ENCODE measurements at places on chromosomes 1 and 21. TPM values are rescaled to one million over a fixed set of nuclear protein-coding genes. Genes with fewer than 3 reads are reported as not detected.

The SMG5 gene
- polyA plus RNA-seq, result 11.8 TPM

DNA sequence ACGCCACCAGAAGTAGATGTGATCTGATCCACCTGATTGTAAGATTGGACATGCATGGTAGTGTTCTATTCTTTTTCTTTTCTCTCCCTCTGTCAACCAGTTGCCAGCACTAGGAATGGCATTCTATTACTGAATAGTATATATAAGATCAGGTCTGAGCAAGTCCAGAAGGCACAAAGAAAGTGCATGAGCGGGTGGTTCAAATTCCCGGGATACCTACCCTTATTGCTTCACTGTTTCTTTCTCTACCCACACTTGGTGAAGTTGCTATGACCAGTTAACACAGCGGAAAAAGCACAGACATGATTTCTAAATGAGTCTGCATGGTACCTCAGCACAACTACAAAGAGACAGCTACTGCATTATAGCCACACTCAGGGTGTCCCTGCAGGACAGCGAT is 64.0 kb downstream of the SLC9A1 start:
- peaks cover 5% of the 10 kb centered on the region for H3K4me1 ChIP-seq
- H3K36me3 ChIP-seq, result no peaks in the 10 kb centered on the region
- no peak overlapping the region for H3K27ac ChIP-seq

The CRP gene
- polyA plus RNA-seq, result not detected

- H3K27me3 ChIP-seq, result no peaks in the 10 kb centered on the region
- H3K4me3 ChIP-seq, result no peak overlapping the region
- no peak for DNase-seq
- no peak overlapping the region for H3K27ac ChIP-seq
- H3K4me1 ChIP-seq, result peaks cover 40% of the 10 kb centered on the region
Observed at GRCh38 chr1:181151378-181152326, 63.2 kb downstream of the IER5 start.

DNA sequence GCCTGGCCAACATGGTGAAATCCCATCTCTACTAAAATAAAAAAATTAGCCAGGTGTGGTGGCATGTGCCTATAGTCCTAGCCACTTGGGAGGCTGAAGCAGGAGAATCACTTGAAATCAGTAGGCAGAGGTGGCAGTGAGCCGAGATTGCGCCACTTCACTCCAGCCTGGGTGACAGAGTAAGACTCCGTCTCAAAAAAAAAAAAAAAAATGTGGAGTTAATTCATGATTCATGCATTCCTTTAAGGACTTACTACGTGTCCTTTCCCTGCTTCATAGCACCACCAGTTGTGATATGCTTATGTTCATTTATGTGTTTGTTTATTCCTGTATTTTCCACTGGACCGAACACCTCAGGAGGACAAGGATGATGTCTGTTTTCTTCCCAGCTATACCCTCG is 12.7 kb upstream of the PRELP start:
- H3K27ac ChIP-seq, result no peak overlapping the region
- no peak for DNase-seq
- no peaks in the 10 kb centered on the region for H3K27me3 ChIP-seq
- H3K4me1 ChIP-seq, result peaks cover 38% of the 10 kb centered on the region

The HS2ST1 gene
- 23.4 TPM for polyA plus RNA-seq

DNA sequence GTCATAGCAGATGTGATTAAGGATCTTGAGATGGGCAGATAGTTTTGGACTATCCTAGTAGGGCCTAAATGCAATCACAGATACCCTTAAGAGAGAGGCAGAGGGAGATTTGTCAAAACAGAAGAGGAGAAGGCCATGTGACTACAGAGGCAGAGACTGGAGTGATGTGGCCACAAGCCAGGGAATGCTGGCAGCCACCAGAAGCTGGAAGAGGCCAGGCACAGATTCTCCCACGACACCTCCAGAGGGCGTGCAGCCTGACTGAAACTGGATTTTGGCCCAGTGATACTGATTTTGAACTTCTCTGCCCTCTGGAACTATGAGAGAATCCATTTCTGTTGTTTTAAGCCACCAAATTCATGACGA is 52.1 kb upstream of the EPS8L3 start:
- H3K27me3 ChIP-seq, result no peaks in the 10 kb centered on the region
- peak overlapping the region; percentile 35 for H3K4me3 ChIP-seq
- peaks cover 54% of the 10 kb centered on the region for H3K4me1 ChIP-seq
- no peak for DNase-seq
- no peak overlapping the region for H3K27ac ChIP-seq
- H3K36me3 ChIP-seq, result no peaks in the 10 kb centered on the region

- H3K4me3 ChIP-seq, result no peak overlapping the region
- no peaks in the 10 kb centered on the region for H3K36me3 ChIP-seq
- DNase-seq, result no peak
- peaks cover 50% of the 10 kb centered on the region for H3K27me3 ChIP-seq
Observed at GRCh38 chr1:11473491-11474034, 5.4 kb upstream of the DISP3 start.

GRCh38 chr1:52593495-52593894 is 8.7 kb upstream of the GPX7 start:
- H3K27me3 ChIP-seq, result no peaks in the 10 kb centered on the region
- no peaks in the 10 kb centered on the region for H3K36me3 ChIP-seq
- no peak overlapping the region for H3K4me3 ChIP-seq
- DNase-seq, result no peak
- no peak overlapping the region for H3K27ac ChIP-seq

The CSTB gene
- 25.1 TPM for polyA plus RNA-seq

- H3K36me3 ChIP-seq, result no peaks in the 10 kb centered on the region
- no peak for DNase-seq
- H3K27me3 ChIP-seq, result peaks cover 10% of the 10 kb centered on the region
- H3K4me3 ChIP-seq, result no peak overlapping the region
Observed at GRCh38 chr1:180208264-180208663, 21.8 kb upstream of the LHX4 start.

DNA sequence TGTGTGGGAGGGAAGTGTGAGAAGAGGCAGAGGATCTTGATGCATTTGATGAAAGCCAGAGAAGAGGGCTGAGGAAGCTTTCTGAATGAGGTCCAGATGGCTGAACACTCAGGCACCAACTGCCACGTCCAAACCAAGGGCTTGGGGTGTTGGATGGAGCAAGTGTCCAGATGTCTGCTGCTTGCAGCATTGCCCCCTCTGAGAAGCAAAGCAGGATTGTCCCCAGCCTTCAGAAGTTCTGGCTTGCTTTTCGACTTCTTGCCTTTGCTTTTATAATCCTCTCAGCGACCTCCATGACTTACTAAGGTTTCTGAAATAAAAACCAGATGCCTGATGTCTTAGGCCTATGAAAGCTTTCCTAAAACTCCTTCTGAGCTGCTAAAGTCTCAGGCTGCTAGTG is 182.5 kb downstream of the HUNK start:
- no peak overlapping the region for H3K4me3 ChIP-seq
- no peak for DNase-seq
- H3K27ac ChIP-seq, result no peak overlapping the region
- H3K36me3 ChIP-seq, result peaks cover 5% of the 10 kb centered on the region
- H3K27me3 ChIP-seq, result no peaks in the 10 kb centered on the region

- H3K27me3 ChIP-seq, result peaks cover 42% of the 10 kb centered on the region
- DNase-seq, result no peak
- peaks cover 8% of the 10 kb centered on the region for H3K4me1 ChIP-seq
Observed at GRCh38 chr1:42860339-42861013, 14.1 kb downstream of the ZNF691 start.

The CACHD1 gene
- not detected for polyA plus RNA-seq

DNA sequence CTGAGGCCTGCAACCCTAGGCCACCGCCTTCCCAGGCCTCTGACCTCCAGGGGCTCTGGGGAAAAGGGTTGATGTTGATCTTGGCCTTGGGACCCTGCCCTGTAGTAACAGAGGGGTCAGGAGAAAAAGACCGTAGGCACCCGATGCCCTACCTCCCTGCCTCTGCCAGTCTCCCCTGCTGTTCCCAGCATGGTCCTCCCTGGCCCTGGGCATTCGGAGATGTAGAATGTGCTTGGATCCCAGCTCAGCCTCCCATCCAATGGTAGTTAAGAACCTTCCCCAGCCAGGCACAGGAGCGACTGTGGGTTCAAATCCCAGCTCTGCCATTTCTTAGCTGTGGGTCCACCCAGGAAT is 72.0 kb upstream of the TARDBP start:
- peaks cover 47% of the 10 kb centered on the region for H3K27me3 ChIP-seq
- H3K4me1 ChIP-seq, result peaks cover 36% of the 10 kb centered on the region
- H3K27ac ChIP-seq, result no peak overlapping the region
- peak overlapping the region; percentile 30 for H3K4me3 ChIP-seq
- no peaks in the 10 kb centered on the region for H3K36me3 ChIP-seq

The GNAT2 gene
- not detected for polyA plus RNA-seq

- no peak for DNase-seq
- peaks cover 31% of the 10 kb centered on the region for H3K27me3 ChIP-seq
- H3K4me1 ChIP-seq, result peaks cover 11% of the 10 kb centered on the region
- H3K27ac ChIP-seq, result no peak overlapping the region
Observed at GRCh38 chr1:65264197-65264929, 45.0 kb upstream of the DNAJC6 start.

GRCh38 chr1:41515778-41516167 is 31.3 kb upstream of the EDN2 start:
- H3K4me3 ChIP-seq, result no peak overlapping the region
- no peak for DNase-seq
- peaks cover 22% of the 10 kb centered on the region for H3K36me3 ChIP-seq
- H3K27me3 ChIP-seq, result no peaks in the 10 kb centered on the region
- no peak overlapping the region for H3K27ac ChIP-seq

DNA sequence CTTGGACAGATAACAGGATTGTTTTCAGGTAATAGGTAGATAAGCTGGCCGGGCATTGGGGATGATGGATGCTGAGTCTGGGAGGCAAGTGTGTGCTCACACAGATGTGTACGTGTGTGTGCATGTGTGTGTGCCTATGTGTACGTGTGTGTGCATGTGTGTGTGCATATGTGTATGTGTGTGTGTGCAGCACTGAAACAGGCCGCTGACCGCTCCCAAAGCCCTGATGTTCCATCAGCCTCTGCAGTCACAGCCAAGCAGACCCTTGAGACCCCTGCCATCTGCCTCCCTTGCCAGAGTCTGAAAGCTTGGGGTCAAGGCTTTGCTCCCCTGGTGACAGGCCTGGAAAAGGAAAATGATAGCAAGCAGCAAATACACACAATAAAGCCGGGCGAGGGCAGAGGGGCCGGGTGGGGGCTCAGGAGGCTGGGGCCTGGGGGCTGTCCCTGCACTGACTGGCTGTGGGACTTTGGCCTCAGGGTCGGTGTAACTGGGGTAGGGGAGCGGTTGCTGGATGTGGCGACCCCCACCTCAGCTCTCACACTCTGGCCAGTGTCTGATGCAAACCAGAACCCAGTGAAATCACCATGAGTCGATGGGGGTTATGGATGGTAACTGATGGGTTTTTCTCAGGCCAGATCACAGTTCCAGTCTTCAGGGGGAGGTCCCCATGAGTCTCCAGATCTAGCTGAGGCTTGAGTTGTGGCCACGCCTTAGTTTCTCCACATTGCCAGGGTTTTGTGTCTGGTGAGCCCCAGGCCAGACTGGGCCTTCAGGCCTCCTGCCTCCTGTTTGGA is 9.2 kb upstream of the TNFRSF8 start:
- no peak for DNase-seq
- no peak overlapping the region for H3K27ac ChIP-seq
- H3K4me3 ChIP-seq, result no peak overlapping the region
- H3K27me3 ChIP-seq, result peaks cover 9% of the 10 kb centered on the region
- H3K36me3 ChIP-seq, result no peaks in the 10 kb centered on the region
- H3K4me1 ChIP-seq, result peaks cover 13% of the 10 kb centered on the region

DNA sequence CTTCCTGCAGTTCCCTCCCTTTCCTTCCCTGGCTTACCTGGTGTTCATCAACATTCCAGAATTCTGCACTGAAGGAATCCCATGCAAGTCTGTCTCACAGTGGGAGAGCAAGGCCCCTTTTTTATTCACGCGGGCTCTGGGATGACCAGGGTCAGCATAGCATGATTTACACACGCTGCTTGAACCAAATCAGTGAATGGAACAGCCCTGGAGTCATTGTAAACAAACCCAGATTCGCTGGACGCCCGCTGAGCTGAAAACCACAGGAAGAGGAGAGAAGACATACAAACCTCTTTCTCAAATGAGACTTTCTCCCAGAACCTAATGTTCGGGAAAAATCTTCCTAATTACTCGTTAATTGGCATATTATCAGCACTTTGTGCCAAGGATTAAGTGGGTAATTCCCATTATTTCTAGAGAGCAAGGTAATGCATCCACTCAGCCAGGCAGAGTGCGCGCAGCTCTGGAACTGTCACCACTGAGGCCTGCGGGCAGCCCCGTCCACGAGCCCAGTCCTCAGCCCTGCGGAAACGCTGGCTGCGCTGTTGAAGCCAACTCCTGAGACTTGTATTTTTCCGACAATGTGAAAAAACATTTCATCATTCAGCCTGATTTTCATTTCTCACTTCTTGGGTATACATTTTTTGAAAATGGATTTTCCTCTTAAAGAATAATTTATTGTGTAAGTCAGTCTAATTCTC is 140.0 kb downstream of the ETS2 start:
- no peak overlapping the region for H3K4me3 ChIP-seq
- no peaks in the 10 kb centered on the region for H3K36me3 ChIP-seq
- H3K27me3 ChIP-seq, result no peaks in the 10 kb centered on the region
- no peak overlapping the region for H3K27ac ChIP-seq
- DNase-seq, result no peak

DNA sequence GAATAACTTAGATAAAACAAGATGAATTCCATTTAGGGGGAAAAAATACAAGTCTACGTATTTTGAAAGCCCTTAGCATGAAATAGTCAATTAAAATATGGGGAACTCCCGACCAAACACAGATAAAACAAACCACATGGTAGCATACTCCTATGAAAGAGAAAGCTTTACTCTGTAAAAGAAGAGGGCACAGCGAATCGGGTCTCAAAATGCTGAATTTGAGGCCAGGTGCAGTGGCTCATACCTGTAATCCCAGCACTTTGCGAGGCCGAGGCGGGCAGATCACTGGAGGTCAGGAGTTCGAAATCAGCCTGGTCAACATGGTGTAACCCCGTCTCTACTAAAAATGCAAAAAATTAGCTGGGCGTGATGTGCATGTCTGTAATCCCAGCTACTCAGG is 116.9 kb upstream of the TIAM1 start:
- H3K4me3 ChIP-seq, result no peak overlapping the region
- H3K27ac ChIP-seq, result no peak overlapping the region
- H3K27me3 ChIP-seq, result no peaks in the 10 kb centered on the region
- no peak for DNase-seq
- peaks cover 7% of the 10 kb centered on the region for H3K4me1 ChIP-seq

Data from naive B cell (primary cell).